ENCODE measurements at places on chromosomes 1 and 21.

DNA sequence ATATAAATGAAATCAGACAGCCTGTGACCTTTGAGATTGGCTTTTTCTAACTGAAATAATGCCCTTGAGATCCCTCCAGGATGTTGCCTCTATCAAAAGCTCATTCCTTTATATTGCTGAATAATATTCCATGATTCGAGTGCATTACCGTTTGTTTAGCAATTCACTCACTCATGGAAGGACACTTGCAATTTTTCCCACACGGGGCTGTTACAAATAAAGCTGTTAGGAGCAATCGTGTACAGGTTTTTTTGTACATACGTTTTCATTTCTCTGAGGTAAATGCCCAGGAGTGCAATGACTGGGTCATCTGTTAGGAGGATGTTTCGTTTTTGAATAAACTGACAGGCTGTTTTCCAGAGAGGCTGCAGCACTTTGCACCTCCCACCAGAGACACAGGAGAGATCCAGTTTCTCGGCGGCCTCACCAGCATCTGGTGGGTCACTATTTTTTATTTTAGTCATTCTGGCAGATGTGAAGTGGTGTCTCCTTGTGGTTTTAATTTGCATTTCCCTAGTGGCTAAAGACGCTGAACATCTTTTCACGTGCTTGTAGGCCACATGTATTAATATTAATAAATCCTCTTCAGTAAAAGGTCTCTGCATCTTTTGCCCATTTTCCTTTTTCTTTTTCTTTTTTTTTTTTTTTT, 11.0 kb downstream of the PRDM15 start:
- DNase-seq = no peak

GRCh38 chr21:15199414-15200383, 134.9 kb upstream of the NRIP1 start:
- no peak for DNase-seq

- no peak for DNase-seq
Observed at GRCh38 chr1:169250022-169250421, 117.6 kb downstream of the NME7 start.

GRCh38 chr1:75265792-75266191, 131.6 kb downstream of the LHX8 start:
- DNase-seq = no peak

DNA sequence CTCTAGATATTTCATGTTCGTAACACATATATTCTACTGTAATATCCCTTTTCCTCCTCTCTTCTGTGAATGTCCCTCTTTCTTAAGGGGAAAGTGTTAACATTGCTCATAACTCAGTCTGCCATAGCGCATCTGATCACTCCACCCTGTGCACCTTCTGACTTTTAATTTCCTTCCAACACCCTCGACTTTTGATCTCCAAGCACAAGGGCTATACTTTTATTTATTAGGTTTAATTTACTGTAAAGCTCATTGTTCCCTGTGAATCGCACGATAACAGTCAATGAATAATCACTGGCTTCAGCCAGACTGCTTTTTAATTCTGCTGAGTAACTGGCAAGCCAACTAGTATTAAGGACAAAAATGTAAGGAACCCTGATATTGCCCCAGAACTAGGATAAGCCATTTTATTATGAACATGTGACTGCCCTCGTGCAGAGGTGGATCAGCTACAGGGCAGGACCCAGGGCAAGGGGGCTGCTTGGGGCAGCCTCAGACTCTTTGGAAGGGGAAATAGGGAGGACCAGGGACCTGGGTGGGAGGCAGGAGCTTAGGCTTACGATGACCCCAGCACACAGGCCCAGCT, 2.6 kb upstream of the ETS2 start:
- no peak for DNase-seq

- no peak for DNase-seq
Observed at GRCh38 chr1:163074004-163074403, 4.8 kb downstream of the RGS4 start.

DNA sequence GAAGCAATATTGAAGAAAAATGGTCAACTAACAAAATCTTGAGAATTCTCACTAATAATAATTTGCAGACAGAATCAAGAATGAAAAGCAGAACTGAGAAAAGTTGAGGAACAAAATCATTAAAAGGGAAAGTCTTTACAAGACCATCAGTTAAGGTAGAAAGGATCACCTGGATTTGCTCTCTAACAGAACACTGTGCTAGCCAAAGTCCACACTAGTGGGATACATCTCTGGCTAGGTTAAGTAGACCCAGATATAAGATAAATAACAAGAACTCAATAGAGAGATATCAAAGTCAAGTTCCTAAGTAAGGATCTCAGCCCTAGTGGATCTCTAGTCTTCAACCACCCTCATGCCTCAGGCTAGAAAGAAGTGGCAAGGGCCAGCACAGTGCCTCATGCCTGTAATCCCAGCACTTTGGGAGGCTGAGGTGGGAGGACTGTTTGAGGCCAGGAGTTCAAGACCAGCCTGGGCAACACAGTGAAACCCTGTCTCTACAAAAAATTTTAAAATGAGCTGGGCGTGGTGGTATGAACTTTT, 19.6 kb downstream of the IPP start:
- no peak for DNase-seq
